ENCODE measurements at places on chromosomes 7 and 10.
A peak's percentile ranks its signal among the peaks of the same experiment; 100 is the strongest.

GRCh38 chr10:76697923-76698322 is 939.7 kb downstream of the KCNMA1 start:
- no peak for DNase-seq

GRCh38 chr10:83182076-83182475 is 957.2 kb upstream of the GHITM start:
- DNase-seq = no peak

- DNase-seq = peak; percentile 94
Measured at GRCh38 chr10:5684318-5684970, at the start of gene TASOR2. Gene TASOR2, plus strand, starts transcription at chr10:5684838. Its CDS starts 35,805 bp downstream, at chr10:5720643.

DNA sequence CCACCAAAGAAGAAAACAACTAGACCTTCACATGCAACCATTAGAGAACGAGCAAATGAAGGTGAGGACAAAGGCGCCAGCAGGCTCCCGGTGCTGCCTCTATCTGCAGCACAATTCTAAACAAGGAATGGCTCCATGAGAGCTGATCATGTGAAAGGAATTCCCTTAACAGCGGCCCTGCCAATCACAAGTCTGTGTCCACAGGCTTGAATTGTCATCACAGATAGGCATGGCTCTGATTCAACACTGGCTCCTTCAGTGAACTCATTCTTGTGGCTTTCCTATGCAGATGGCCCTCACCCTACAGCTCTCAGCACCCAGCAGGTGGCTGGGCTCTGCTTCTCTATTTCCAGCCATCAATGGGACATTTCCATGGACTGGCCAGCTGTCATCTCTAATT is 36.2 kb downstream of the LAMB1 start:
- DNase-seq = no peak

GRCh38 chr7:131148708-131149428 is 178.8 kb upstream of the MKLN1 start:
- DNase-seq = no peak

GRCh38 chr7:155104913-155105312 is 34.8 kb downstream of the HTR5A start:
- no peak for DNase-seq

DNA sequence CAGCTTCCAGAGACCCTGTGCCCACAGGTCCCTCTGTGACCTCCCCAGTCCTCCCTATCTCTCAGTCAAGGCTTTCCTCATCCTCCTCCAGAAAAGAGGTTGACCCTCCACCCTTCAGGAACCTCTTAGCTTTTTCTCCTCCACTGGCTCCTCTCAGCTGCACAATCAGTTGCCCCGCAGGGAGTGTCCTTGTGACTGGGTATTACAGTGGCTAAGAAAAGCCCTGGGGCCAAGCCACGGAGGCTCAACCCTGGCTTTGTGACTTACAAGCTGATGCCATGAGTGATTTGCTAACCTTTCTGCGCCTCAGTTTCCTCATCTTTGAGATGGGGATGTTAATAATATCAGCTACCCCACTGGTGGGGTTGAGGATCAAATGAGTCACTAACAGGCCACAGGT is 66.4 kb upstream of the ZMIZ1 start:
- no peak for DNase-seq

- no peak for DNase-seq
Measured at GRCh38 chr7:1950452-1951158, 280.5 kb downstream of the ELFN1 start.

- DNase-seq = no peak
Measured at GRCh38 chr7:46071076-46071475, 150.0 kb upstream of the IGFBP3 start.

GRCh38 chr10:56258378-56258777 is 102.7 kb downstream of the ZWINT start:
- no peak for DNase-seq

DNA sequence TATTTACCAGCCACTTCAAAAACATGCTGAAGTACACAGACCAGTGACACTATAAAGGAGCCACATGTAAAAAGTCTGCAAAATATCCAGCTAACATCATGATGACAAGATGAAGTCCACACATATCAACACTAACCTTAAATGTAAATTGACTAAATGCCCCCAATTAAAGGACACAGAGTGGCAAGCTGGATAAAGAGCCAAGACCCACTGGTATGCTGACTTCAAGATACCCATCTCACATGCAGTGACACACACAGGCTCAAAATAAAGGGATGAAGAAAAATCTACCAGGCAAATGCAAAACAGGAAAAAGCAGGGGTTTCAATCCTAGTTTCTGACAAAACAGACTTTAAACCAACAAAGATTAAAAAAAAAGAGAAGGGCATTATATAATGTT is 12.9 kb upstream of the C10orf88 start:
- no peak for DNase-seq

- DNase-seq = no peak
Measured at GRCh38 chr10:131147301-131147975, 164.1 kb downstream of the TCERG1L start.

DNA sequence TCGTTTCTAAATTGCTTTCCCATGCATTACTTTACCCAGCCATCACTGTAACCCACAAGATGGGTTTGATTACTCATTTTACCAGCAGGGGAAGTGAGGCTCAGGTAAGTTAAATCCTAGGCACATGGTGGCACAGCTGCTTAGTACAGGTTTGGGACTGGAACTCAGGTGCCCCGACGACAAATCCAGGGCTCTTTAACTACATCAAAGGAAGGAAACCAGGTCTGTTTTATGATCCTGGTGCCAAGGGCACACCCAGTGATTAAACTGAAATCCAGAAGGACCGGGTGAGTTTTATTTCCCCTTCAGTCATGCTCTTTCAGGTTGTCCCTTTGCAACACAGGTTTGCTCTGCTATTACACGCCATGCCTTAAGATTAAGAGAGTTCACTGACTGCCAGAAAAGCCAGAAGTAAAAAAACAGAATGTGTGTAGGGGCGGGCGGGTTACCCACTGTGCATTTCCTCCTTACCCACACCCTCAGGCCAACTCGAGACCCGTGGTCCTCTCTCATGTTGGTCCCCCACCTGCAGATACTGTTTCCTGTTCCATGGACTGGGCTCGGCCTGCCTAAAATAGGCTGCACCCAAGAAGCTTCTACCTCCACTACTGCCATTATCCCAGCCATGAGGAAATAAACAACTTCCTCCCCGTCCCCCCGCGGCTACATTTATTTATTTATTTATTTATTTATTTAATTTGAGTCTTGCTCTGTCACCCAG is 55.1 kb upstream of the KDM7A start:
- no peak for DNase-seq

DNA sequence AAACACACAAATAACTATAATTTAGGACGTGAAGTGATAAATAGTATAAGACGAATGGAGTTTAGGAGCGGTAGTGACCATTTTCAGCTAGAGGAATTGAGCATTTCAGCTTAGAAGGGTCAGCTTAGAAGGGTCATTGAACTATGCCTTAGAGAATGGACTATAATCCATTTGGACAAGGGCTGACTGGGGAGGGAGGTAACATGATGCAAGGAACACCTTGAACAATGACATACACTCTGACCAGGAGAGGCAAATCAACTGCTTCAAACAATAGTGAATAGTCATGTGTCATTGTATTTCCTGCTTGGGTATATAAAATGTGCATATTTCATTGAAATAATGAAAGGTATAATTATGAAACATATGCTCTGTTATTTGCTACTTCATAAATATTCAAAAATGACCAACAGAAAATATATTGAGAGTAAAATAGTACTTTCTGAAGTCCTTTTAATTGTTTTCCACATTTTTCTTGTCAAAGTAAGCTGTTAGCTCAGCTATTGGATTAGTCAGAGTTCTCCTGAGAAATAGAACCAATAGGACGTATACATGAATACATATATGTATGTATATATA is 40.5 kb upstream of the WASL start:
- DNase-seq = no peak

- no peak for DNase-seq
Measured at GRCh38 chr7:100220586-100221230, 959 bp downstream of the PVRIG start.

- DNase-seq = no peak
Measured at GRCh38 chr10:2891073-2891769, 176.1 kb upstream of the PFKP start.

DNA sequence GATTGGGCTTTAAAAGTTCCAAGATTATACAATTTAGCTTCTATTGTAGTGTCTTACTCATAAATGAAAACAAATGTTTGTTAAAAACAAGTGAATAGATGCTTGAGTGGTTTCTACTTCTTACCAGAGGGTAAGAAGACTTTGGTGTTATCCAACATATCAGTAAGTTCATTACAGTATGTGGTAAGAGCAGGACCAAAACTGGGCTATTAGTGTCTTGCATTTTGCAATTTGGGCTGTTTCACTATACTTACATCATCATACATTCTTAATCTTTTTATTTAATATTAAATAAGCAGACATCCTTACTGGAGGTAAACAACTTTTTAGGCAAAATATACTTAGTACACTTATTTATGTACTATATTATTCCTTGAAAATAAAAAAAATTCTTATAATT is 248.4 kb upstream of the HGF start:
- DNase-seq = no peak

DNA sequence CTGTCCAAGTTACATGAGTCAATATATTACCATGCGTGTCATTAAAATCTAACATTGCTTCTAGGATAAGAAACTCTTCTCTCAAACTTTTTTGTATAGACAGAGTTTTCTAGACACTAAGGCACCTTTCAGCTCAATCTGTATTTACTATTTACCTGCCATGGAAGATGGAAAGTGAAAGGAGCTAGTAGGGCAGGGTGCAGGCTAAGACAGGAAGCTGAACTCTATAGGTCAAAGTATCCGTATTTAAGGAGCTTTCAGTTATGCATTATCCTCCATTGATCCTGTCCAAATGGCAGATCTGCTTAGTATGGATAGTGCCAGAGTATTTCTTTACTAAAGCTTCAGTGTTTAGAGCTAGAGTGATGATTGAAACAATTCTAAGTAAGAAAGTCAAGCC is 612.8 kb downstream of the IPMK start:
- DNase-seq = no peak

GRCh38 chr10:96306516-96306915 is 2.3 kb downstream of the DNTT start:
- DNase-seq = no peak

DNA sequence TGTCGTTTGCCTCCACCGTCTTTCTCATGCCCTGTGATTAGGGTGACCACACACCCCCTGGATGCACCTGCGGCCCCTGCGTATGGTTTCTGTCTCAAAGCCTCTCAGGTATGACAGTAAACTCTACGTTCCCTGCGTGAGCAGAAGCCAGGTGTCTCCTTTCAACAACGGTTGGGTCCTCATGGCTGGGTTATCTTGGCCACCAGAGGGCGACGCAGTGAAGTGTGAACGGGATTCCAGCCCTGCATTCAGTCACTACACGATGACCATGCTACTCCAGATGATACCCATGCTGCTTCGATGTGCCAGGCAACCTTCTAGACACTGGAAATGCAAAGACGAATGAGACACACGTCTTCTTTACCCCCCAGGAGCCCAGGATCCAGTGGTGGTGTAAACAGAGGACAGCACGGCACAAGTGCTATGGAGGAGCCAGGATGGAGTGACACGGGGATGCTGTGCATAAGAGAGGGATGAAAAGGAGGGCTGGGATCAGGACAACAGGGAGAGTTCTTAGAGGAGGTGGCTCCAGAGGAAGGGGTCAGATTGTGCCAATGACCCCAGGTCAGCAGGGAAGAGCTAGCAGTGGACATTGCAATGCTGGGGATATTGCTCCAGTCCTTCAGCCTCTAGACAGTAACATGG is 228.1 kb upstream of the PFKP start:
- DNase-seq = peak; percentile 24

DNA sequence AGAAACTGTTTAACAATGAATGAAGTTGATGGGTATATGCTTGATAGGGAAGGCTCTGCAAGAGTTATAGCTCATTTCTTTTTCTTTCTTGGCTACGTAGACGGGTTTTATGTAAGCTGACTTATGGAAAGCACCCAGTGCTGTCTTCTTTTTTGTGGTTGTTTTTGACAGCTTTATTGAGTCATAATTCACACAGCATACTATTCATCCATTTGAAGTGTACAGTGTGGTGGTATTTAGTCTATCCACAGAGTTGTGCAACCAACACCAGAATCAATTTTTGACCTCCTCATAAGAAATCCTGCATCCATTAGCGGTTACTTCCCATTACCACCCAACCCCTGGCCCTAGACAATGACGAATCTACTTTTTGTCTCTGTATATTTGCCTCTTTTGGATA is 240.6 kb upstream of the KIAA1217 start:
- no peak for DNase-seq

GRCh38 chr7:129258649-129259389 is 34.0 kb downstream of the AHCYL2 start:
- DNase-seq = no peak

GRCh38 chr10:48239618-48240017 is 34.9 kb downstream of the FRMPD2 start:
- DNase-seq = no peak

DNA sequence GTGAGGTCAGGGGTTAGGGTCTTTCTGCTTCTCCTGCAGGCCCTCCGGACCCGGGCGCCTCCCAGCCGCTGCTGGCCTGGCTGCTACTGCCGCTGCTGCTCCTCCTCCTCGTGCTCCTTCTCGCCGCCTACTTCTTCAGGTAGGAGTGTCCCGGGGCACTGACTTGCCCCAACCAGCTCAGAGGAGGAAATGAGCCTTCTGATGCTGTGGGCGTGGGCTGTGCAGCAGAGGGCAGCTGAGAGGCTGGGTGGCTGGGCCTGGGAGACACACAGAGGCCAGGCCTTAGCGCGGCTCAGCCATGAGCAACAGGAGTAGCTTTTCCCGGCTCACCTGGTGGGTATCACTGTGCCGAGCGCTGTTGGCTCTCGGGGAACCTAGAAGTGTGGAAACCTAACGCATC is 78.9 kb downstream of the MKI67 start:
- DNase-seq = peak; percentile 76

GRCh38 chr7:40923626-40924025 is 779.3 kb downstream of the INHBA start:
- DNase-seq = no peak

- DNase-seq = peak; percentile 70
Measured at GRCh38 chr7:585229-585711, 65.6 kb upstream of the PDGFA start.

DNA sequence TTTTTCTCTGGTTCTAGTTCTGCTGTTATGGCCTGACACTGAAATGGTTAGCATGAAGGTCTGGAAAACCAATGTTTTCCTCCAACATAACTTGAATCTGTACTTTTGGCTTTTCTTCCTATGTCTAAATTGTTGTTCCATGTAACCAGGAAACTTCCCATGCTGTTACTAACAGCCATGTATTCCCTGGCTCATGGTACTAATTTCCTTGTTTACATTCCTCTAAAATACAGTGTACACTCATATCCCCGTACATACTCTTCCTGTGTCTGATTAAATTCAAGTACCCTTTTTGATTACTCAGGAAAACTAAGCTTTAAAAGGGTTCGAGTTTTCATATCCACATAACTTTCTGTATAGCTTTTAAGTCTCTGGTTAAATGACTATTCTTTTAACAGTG is 12.3 kb upstream of the ACSM6 start:
- no peak for DNase-seq

GRCh38 chr10:61882621-61883370 is 18.7 kb upstream of the ARID5B start:
- DNase-seq = peak; percentile 58

GRCh38 chr10:84854439-84854838 is 526.0 kb downstream of the CCSER2 start:
- DNase-seq = no peak

Measured in stimulated activated CD4-positive, alpha-beta T cell treated with anti-CD3 and anti-CD28 coated beads, Interleukin-12 subunit alpha, Interleukin-12 subunit beta, amount 100 ng/mL, for 24 hours (primary cell).